ENCODE measurements at places on chromosomes 12 and 14. TPM values are rescaled to one million over a fixed set of nuclear protein-coding genes. Genes with fewer than 3 reads are reported as not detected.
A peak's percentile ranks its signal among the peaks of the same experiment; 100 is the strongest.

GRCh38 chr12:22100958-22101748, 55.1 kb downstream of the CMAS start:
- DNase-seq, result no peak

Gene MYH6
- polyA plus RNA-seq, result not detected

- no peak for DNase-seq
These were observed 21.8 kb downstream of the CHST11 start for GRCh38 chr12:104478396-104479122.

GRCh38 chr14:104702106-104702505, 12.7 kb downstream of the INF2 start:
- DNase-seq, result no peak

- DNase-seq, result no peak
These were observed 145.6 kb downstream of the ATP23 start for GRCh38 chr12:58086930-58087329.

DNA sequence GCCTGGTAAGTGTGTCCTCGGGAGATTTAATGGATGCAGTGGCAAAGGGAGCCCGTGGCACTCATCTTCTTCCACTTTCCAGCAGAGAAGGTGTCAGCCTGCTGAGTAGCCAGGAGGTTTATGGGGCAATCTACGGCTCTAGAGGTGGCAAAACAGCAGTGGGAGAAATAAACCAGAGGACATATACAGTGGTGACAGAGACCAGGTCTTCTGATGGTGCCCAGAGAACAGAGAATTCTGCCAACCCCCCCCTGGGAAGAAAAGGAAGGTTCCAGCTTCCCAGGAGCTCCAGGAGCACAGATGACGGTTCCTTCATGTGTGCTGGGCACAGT, 43.0 kb downstream of the SMIM41 start:
- DNase-seq, result peak; percentile 11

DNA sequence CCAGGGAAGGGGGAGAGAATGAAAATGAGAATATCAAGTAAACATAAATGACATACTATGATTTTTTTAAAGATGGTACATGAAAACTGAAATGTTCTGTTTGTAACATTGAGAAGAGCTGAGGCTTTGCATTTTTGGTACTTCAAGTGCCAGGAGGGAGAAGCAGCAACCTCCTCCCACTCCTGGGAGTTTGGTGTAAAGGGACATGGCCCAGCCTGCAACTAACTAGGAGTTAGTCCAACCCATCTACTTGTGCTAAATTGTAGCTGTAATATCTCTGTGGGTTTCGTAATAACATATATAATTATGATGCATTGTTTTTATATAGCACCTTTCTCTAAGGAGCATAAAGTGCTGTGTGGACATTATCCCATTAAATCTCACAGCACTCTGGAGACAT, 517.5 kb downstream of the NELL2 start:
- DNase-seq, result no peak

GRCh38 chr12:29726741-29727348, 56.9 kb downstream of the TMTC1 start:
- DNase-seq, result no peak

Gene CLEC6A
- polyA plus RNA-seq, result not detected

GRCh38 chr12:104424955-104425354, 31.8 kb upstream of the CHST11 start:
- DNase-seq, result no peak

DNA sequence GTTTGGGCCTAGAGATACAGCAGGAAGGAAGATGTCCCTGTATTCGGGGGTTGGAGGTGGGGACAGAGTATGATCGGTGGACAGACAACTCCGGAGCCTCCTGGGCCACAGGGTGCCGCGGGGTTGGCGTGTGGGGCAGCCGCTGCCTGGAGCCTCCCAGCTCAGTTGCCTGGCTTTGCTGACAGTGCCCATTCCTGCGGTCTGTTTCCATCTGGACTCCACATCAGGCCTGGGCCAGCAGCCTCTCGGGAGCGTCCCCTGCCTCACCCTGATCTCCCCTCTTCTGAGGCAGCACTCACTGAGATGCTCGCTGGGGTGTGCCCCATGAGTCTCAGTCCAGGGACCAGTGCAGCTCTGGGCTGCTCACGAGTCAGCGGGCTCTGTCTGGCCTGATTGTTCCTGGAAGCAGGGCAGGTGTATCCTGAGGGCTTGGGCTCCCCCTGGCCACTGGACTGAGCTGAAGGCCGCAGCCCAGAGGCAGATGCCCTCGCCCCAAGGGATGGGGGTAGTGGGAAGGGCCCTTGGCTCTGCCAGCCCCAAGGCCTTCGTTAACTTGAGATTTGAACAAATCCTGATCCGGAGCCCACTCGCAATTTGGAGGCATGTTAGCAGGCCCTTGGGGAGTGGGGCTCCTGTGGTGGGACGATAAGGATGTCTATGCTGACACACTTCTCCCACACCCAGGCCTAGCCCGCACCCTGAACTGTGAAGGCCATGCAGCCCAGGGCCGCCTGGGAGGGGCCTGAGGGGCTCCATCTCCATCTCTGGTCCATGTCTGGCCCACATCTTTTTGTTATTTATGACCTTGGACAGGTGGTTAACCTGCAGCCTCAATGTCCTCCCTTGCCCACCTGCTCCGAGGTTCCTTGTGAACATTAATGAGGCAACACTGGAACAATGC, 7.5 kb downstream of the HIP1R start:
- DNase-seq, result peak; percentile 82

- DNase-seq, result peak; percentile 62
These were observed 124.8 kb downstream of the SAMD4A start for GRCh38 chr14:54691525-54692283.

- no peak for DNase-seq
These were observed 4.4 kb downstream of the KRT18 start for GRCh38 chr12:52953181-52953841.

Gene CCDC38
- not detected for polyA plus RNA-seq

GRCh38 chr14:71815110-71815509, 117.1 kb upstream of the RGS6 start:
- no peak for DNase-seq

DNA sequence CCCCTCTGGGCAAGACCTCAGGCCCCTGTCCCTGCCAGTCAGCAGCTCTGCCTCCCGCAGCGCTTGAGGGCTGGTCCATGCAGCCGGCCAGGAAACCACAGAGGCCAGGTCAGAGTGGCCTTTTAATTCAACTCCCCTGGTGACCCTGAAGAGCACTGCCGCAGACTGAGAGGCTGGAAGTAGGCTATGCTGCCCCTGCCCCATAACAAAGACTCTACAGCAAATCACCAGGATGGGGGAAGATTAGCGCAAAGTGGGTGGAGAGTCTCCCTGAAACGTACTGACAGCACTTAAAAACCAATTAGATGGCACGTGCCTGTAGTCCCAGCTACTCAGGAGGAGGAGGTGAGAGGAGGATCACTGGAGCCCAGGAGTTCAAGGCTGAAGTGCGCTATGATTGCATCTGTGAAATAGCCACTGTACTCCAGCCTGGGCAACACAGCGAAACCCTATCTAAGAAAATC, 70.5 kb downstream of the ITPK1 start:
- DNase-seq, result no peak

DNA sequence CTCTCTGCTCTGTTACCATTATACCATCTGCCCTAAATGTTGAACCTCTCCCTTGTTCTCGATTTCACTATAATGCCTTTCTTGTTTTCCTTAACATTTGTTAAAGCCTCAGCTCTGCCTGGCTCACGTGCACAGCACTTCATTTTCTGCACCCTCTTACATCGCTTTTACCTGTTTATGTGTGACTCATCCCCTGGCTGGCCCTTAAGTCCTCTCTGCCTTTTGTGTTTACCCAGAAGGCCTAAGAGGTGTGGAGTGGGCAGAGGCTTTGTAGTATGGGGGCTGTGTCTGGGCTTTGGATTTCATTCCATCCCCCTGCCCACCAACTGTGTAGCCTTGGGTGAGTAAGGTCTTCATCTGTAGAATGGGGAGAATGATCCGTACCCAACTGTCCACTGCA, 36.5 kb downstream of the UBE3B start:
- no peak for DNase-seq

GRCh38 chr12:95532851-95533250, 18.4 kb downstream of the USP44 start:
- no peak for DNase-seq

GRCh38 chr12:116594325-116595038, 35.3 kb downstream of the MAP1LC3B2 start:
- no peak for DNase-seq

Gene MYL2
- not detected for polyA plus RNA-seq

GRCh38 chr12:112349431-112349830, 32.8 kb downstream of the HECTD4 start:
- DNase-seq, result peak; percentile 31

GRCh38 chr14:41476526-41476925, 130.2 kb upstream of the LRFN5 start:
- no peak for DNase-seq

- no peak for DNase-seq
These were observed 62.8 kb downstream of the DENND5B start for GRCh38 chr12:31528095-31528494.

Gene KRT71
- polyA plus RNA-seq, result not detected

All from SK-N-SH (cell line).